ENCODE measurements at places on chromosomes 16 and 17.

GRCh38 chr16:66483689-66484452 lies 56.8 kb downstream of the BEAN1 start:
- DNase-seq = peak; percentile 75

DNA sequence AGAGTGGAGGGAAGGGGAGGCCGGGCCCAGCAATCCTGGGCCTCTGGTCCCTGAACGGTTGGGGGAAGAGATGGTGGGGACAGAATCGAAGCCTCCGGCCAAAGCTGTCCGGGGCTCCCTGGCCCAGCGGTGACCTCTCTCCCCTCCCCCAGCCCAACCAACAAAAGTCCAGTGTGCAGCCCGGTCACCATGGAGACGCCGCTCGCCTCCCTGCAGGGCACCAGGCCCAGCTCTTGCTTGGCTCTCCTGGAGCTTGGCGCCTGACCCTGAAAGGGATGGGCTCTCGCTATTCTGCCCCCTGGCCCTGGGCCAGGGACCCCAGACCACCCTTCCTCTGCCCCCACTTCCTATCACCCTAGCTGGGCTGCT lies 1.3 kb downstream of the METRN start:
- DNase-seq = no peak

GRCh38 chr17:56773124-56773523 lies 60.6 kb downstream of the C17orf67 start:
- no peak for DNase-seq

DNA sequence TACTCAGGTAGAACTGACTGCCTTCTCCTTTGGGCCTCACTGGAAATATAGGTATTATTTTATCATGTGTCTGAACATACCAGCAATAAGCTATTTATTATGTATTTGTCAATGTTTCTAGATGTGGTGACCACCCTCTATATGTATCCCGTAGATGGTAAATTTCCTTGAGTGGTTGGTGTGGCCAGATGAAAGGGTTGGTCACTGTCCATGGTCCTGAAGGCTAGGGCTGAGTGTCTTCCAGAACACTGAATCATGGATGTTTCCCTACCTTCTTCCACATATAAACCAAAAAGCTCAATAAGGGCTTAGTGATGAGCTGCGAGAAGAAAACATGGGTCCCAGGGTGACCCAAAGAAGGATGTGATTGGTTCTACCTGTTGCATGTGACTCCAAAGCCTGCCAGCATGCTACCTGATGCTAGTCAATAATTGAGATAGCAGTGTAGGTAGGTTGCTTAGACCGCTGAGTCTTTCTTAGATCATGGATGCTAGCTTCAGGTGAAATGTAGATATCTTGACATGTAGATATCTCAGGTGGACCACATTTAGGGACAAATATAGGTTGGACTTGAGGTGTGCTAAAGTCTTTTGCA lies 150.3 kb downstream of the ASIC2 start:
- DNase-seq = no peak

DNA sequence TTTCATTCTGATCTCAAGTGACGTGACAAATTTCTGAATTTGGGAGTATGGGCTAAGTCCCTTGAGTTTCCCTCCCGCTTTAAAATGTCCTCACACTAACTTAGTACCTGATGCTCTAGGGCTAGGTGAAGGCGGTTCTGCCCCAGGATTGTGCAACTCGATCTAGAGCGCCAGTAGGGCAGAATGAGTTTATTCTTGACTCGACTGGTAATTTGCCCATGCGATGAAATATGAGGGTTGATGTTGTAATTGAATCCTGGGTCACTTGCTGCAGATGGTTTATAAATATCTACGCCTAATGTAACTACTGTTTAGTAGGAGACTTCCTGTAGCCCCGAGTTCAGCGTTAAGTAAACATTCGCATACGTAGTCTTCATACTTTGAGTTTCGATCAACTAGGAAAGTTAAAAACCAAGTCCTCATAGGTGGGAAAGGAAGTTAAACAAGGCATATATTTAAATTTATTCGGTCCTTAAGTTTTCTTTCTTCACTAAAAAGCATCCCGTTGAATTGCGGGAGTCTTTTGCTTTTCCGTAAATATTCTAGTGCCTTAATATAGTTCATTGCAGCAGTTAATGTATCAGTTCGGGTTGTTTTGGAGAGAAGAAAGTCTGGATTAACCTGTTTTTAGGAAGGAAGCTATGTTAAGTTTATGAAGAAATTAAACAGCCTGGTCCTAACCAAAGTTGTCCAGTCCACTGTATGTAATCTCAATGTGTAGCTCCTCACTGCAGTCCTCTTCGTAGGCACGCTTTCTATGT lies 1.6 kb downstream of the CTCF start:
- peak; percentile 47 for DNase-seq

- no peak for DNase-seq
These were observed 45.2 kb downstream of the AXIN2 start for GRCh38 chr17:65515959-65516948.

GRCh38 chr17:74251051-74251450 lies 23.0 kb upstream of the DNAI2 start:
- DNase-seq = no peak

- no peak for DNase-seq
These were observed 111.9 kb downstream of the XYLT1 start for GRCh38 chr16:17358846-17359245.

DNA sequence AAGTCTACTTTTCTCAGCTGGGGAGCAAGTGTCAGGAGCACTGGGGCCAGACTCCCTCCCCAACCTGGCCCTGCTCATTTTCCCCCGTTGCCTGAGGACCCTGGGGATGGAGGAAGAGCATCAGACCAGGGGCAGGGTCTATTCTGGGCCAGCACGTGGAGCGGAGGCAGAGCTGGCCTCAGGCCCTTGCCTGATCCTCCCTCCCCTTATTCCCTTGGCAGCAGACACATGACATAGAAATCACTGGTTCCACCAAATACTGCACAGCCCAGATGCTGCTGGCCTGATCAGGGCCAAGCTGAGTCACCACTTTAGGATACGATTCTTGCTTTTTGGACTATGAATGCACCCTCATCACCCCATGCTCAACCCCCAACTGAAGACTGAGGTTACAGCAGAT lies 15.8 kb upstream of the AGRP start:
- no peak for DNase-seq

- no peak for DNase-seq
These were observed 936.9 kb upstream of the EEF2KMT start for GRCh38 chr16:6034511-6034910.

GRCh38 chr17:6241996-6242395 lies 171.8 kb downstream of the WSCD1 start:
- no peak for DNase-seq

GRCh38 chr16:19497176-19497575 lies 24.7 kb downstream of the GDE1 start:
- no peak for DNase-seq

GRCh38 chr16:24539850-24540601 lies 660 bp downstream of the RBBP6 start:
- DNase-seq = peak; percentile 59

- no peak for DNase-seq
These were observed 2.0 kb upstream of the KRTAP2-1 start for GRCh38 chr17:41049110-41049509.

GRCh38 chr16:11400076-11400475 lies 54.8 kb downstream of the RMI2 start:
- DNase-seq = no peak

DNA sequence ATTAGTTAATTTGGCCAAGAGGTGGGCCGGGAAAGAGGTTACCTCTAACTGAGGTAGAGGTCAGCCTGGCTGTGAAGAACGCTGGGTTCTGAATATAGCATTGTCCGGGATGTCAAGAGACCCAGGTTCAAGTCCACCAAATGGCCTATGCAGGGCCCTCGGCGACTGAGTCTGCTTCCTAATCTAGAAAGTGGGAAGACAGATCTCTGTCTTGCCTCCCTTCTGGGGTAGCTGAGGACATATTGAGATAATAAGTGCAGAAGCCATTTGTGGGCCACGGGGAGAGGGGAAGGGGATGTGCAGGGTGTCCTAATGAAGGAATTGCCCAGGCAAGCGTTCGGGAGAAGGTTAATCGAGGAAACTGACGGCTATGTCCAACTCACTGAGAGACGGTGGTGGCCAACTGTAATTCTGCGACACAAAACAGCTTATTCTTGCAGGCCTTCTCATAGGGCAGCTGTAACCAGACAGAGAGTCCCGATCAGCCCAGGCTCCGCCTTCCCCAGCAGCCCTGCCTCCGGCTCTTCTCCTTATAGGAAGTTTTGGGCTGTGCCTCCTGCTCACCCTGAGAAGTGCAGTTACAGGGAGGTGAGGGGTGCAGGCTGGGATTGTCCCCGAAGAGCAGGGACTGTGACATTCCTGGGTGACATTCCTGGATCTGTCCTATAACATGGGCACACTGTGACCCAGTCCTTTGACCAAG lies 15.9 kb downstream of the HASPIN start:
- DNase-seq = no peak

- DNase-seq = no peak
These were observed 25.8 kb upstream of the ACSF3 start for GRCh38 chr16:89067677-89068443.

GRCh38 chr17:11499881-11500280 lies 98.4 kb upstream of the DNAH9 start:
- no peak for DNase-seq

DNA sequence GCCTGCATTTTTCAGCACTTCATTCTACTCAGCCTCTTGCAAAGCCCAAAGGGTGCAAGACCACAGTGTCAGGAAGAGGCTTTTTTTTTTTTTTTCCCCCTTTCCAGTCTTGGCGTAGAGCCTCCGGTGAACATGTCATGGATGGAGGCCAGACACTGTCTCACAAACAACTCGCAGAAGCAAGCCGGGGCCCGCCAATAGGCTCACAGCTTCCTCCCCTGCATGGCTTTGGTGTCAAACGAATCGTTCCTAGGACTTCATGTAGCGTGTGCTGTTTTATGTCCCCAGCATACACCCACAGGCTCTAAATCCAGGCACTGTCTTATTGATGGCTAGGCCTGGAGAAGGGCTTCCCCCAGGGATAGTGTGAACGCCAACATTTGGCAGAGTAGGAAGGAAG lies 457.7 kb upstream of the MAF start:
- no peak for DNase-seq

- DNase-seq = no peak
These were observed 14.8 kb upstream of the NSRP1 start for GRCh38 chr17:30101686-30102390.

GRCh38 chr16:9797306-9797705 lies 384.9 kb downstream of the GRIN2A start:
- DNase-seq = no peak

GRCh38 chr16:81018496-81018895 lies 11.5 kb downstream of the CENPN start:
- no peak for DNase-seq

DNA sequence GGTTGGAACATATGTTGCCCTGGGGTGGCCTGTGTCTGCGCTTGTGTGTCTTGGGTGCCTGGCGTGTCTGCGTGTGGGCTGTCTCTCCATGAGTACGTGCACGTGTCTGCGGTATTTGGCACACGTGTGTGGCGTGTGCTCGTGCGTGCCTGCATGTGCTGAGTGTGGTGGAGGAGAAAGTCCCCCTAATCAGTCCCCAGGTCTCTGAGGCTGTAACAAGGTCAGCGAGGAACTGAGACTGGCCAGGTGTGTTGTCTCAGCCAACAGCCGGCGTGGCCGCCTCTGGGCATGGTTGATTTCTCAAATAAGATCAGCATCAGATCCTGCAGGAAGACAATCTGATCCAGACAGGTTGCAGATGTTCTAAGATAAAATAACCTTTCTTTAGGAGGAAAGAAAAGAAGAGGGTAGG lies 3.5 kb upstream of the CPNE7 start:
- no peak for DNase-seq

GRCh38 chr16:11198375-11198774 lies 57.6 kb downstream of the SOCS1 start:
- no peak for DNase-seq

DNA sequence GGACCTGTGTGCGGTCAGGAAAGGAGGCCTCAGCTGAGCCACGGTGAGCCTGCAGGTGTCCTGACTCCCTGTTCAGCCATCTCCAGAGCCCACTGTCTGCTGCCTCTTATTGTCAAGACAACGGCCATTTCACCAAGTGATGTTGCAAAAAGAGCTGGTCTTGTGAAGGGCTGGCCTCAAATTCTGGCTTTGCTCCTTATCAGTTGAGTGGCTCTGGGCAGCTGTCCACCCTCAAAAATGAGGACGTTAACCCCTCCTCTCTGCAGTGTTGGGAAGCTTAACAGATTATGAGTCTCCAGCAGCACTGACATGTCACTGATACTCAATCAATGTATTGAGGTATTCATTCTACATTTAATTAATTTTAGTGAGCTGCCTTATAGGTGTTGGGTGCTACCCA lies 171.1 kb upstream of the TOX3 start:
- no peak for DNase-seq

All from CD4-positive, alpha-beta T cell treated with Interleukin-21 for 1 hour (primary cell).